Esophagus muscularis mucosa (tissue), 4 donors: ENCODE measurements at places on chromosomes 4 and X. TPM values are rescaled to one million over a fixed set of nuclear protein-coding genes. Genes with fewer than 3 reads are reported as not detected.

- H3K4me1 ChIP-seq, result no peaks in the 10 kb centered on the region
- H3K36me3 ChIP-seq, result no peaks in the 10 kb centered on the region
- no peaks in the 10 kb centered on the region for H3K27me3 ChIP-seq
- H3K4me3 ChIP-seq, result no peak overlapping the region
Measured at GRCh38 chr4:11914406-11914805, 485.7 kb upstream of the HS3ST1 start.

The NCAPG gene
- 0.71 TPM for total RNA-seq

DNA sequence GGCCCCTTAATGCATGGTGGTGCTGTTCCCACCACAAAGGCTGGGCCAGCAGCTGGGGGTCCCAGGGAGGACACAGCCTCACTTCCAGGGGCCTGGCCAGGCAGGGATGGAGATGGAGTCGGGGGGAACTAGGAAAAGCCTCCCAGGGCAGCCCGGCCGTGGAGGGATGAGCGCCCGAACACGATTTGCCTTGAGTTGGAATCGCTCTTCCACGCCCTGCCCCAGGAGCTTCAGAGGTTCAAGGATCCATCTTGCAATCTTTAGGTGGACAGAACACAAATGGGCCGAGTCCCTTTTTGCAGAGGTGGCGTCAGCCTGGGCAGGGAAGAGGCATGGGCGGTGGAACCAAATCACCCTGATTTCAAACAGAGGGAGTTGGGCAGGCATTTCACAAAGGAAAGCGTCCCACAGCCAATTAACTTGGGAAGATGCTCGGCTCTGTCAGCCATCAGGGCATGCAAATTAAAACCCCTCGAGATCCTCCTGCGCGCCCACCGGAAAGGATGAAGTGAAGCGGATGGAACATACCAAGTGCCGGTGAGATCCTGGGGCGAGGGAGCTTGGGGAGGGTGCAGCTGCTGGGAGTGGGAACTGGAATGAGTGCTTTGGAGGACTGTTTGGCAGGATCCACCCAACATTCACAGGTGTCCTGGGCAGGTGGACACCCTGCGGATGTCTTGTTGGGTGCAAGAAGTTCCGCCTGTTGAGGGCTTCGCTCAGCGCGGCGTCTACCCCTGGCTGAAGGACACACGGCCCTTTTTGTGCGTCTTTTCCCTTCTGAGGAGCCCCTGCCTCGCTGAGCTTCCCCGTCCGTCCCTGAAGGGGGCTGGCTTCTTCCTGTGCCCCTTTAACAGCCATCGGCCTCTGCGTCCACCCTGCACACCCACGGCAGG lies 75.7 kb downstream of the HTRA3 start:
- no peak for DNase-seq
- H3K4me3 ChIP-seq, result no peak overlapping the region
- no peaks in the 10 kb centered on the region for H3K36me3 ChIP-seq
- H3K27ac ChIP-seq, result no peak overlapping the region

GRCh38 chr4:141804836-141805235 lies 168.5 kb downstream of the IL15 start:
- no peak overlapping the region for H3K4me3 ChIP-seq
- H3K4me1 ChIP-seq, result no peaks in the 10 kb centered on the region
- no peak overlapping the region for H3K27ac ChIP-seq
- no peaks in the 10 kb centered on the region for H3K36me3 ChIP-seq
- DNase-seq, result no peak
